ENCODE measurements at places on chromosomes 4 and X.
A peak's percentile ranks its signal among the peaks of the same experiment; 100 is the strongest.

DNA sequence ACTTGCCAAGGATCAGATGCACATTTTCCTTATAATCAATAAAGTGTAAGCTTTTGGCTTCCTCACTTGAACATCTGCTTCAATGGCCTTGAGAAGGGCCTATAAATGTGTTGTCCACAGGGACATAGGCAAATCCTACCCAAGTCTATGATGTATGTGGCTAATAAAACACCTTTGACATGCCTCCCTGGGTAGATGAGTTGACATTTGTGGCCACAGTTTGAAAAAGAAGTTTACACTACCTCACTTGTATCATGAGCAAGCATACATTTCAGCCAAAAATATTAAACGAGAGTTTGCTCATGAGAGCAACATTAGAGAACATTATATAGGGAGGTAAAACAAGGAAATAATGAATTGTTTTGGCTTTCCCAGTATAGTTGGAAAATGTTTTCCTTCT, 1067.7 kb downstream of the C4orf33 start:
- no peak for ATAC-seq

DNA sequence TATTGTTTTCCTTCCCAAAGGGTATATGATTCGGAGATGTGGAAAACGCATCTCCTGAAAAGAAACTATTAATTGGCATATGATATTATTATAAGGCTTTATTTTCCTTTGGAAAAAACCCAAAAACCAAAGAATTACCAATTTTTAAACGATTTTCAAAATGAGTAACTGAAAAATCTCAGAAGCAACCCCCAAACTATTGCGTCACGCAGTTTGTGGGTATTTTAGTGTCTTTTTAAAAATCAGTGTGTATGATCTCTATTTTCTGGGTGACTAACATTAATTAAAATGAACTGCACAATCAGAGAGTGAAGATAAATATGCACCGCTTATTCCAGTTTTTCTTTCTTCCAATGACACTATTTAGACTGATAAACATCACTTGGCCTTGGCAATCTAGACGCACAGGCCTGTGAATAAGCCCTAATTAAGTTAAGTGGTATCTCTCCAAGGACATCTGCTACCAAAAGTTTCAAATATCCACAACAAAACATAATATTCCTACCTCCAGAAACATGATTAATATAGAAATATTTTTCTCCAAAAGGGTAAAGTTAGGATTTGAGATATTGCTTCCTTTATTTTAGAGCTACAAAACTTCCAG, 511.5 kb upstream of the FAM241A start:
- no peak for ATAC-seq

GRCh38 chr4:6207602-6208001, 7.3 kb upstream of the JAKMIP1 start:
- no peak for ATAC-seq

- ATAC-seq = peak; percentile 80
These were observed 16.2 kb downstream of the BOD1L1 start for GRCh38 chr4:13611283-13611842.

- peak; percentile 32 for ATAC-seq
These were observed 218.9 kb downstream of the PCDH7 start for GRCh38 chr4:30939069-30939468.

- ATAC-seq = no peak
These were observed 155.1 kb upstream of the FGF13 start for GRCh38 chrX:138866643-138867042.

DNA sequence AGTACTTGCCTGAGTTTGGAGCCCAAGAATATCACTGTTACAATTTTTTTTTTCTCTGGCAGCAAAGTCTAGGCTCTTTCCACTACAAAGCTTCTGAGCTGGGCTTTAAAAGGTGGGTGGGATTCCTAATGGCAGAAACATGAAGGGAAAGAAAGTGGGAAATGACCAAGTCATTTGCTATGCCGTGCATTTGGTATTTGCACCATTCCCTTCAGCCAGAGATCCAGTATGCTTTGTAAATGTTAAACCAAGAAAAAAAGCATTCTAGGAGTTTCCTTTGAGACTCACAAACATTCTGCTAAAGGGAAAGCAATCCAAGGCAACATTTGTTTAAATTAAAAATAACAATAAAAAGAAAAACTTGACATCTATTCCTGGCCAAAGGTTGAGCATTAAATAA, 451.2 kb downstream of the RAB28 start:
- ATAC-seq = no peak

GRCh38 chr4:107719207-107719921, 670 bp downstream of the PAPSS1 start:
- peak; percentile 5 for ATAC-seq

Measured in esophagus mucosa (tissue), 1 donor.